ENCODE measurements at places on chromosomes 12 and 14. TPM values are rescaled to one million over a fixed set of nuclear protein-coding genes. Genes with fewer than 3 reads are reported as not detected.

- DNase-seq: no peak
Observed at GRCh38 chr14:55718551-55718950, 138.5 kb downstream of the KTN1 start.

- DNase-seq: no peak
Observed at GRCh38 chr12:83827860-83828259, 1084.7 kb downstream of the SLC6A15 start.

GRCh38 chr14:99187858-99188257 lies 84.1 kb downstream of the BCL11B start:
- no peak for DNase-seq

HCAR2 gene
- total RNA-seq: 33.6 TPM

STAB2 gene
- total RNA-seq: 0.35 TPM

OR4E2 gene
- total RNA-seq: not detected

FOS gene
- 1,900 TPM for total RNA-seq

Measured in mesenteric fat pad (tissue), 1 donor.